ENCODE measurements at places on chromosomes 3 and 15. TPM values are rescaled to one million over a fixed set of nuclear protein-coding genes. Genes with fewer than 3 reads are reported as not detected.

The GOLGA8R gene
- 0.10 TPM for total RNA-seq

The P3H2 gene
- total RNA-seq: 40.5 TPM

The TGM4 gene
- not detected for total RNA-seq

The DUOXA1 gene
- total RNA-seq: not detected

The HIGD1A gene
- 94.7 TPM for total RNA-seq

The UNC13C gene
- total RNA-seq: 0.13 TPM

DNA sequence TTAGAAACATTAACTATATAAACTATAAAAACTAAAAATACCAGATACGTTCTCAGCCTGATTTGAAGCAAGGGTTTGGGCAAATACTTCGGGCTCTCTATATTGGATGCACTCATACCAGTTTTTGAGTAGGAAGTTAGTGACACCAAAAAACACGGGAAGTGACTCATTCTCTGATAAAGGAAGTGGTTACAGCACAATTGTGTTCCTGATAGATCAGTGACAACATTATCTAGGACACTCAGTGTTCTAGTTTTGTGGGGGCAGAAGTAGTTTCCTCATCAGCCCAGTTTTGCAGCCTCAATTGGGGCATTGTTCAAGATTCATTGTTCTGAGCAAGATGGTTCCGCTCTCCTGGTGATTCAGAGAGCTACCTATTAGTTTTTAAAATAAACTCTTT is 469.6 kb upstream of the DPPA4 start:
- DNase-seq: no peak

- peak; percentile 42 for DNase-seq
These were observed 60.5 kb upstream of the KLF13 start for GRCh38 chr15:31265871-31266711.

- DNase-seq: peak; percentile 48
These were observed 20.2 kb upstream of the MITF start for GRCh38 chr3:69718866-69719586.

- DNase-seq: no peak
These were observed 46.0 kb downstream of the ALDH1L1 start for GRCh38 chr3:126134219-126134975.

DNA sequence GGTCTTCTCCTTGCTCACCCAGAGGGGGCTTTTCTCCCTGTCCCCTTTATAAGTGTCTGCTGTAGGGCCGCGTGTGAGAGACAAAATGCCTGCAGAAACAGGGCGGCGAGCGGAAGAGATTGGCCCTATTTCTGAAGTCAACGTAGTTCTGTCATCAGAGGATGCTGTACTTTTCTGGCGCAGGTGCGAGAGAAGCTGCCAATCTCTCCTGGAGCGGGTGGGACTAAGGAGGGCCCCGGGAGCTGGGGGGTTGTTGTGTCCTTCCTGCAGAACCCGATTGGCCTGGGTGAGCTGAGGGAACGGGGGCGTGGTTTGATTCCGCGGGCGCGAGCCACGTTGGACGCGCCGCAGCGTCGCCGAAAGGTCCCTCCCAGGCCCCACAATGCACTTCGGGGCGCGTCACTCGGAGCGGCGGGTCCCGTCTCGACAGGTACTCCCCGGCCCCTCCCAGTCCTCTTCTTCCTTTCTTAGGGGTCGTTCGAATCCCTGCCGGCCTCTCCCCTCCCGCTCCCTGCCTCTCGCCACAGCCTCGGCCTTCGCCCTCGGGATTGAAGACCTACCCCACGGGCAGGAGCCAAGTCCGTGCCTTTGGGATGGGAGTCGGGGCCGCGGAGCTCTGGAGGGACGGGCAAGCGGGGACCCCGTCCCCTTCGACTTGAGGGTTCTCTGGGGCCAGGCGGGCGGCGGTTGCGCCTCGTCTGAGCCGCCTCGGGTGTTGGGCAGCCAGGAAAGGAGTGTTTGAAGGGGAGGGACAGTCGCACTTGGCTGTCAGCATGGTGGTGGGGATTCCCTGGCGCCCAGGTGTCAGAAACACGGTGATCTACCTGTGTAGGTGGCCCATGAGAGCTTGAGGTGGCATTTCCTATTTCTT is at the start of gene SEC22A:
Gene SEC22A (plus strand): TSS at position 387 of the 871 bp plus-strand sequence. CDS start 7,275 bp downstream, outside the sequence.
- DNase-seq: peak; percentile 92

GRCh38 chr3:59540241-59540640 is 490.4 kb upstream of the CFAP20DC start:
- no peak for DNase-seq

DNA sequence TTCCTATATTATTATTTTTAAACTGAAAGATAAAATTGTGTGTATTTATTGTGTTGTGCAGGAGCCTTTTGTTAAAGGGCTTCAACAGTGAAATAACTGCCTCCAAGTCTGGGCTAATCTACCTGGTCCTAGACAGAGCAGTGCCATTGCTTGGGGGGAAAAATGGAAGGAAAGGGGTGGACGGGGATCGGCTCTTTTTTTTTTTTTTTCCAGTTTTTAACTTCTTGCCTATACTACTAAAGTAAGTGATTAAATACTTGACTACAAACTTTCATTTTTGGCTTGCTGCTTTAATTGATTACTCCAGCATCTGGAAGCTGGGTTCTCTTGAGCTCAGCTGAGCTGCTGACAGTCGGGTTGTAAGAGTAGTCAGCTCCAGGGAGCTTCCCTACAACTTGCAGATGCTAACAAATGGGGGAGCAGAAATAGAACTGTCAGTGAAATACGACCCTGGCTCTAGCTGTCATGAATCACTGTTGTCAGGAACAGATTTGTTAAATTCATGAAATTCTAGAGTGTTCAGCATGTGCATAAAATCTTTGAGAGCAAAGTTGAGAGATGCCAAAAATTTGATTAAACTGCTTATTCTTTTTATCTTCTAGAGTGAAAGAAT is 276.7 kb downstream of the ROBO1 start:
- DNase-seq: no peak

DNA sequence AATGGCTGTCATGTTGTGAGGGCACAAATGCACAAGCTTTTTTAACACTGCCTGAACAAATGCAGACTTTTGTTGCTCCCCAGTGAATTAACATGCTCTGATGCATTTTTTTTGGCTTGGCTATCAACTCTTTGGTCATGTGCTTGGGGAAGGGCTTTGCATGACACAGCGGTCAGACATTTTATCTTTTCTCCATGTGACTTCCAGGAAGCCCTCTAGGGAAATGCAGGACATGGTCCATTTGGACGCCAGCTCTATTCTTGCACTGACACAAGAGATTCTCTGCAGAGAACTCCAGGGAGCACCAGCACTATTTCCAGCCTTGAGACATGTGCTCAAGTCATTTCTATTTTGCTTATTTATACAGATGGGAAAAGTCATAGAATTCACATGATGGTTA is 46.2 kb downstream of the NEK11 start:
- DNase-seq: no peak

GRCh38 chr15:88191812-88192165 is 64.8 kb downstream of the NTRK3 start:
- DNase-seq: no peak

DNA sequence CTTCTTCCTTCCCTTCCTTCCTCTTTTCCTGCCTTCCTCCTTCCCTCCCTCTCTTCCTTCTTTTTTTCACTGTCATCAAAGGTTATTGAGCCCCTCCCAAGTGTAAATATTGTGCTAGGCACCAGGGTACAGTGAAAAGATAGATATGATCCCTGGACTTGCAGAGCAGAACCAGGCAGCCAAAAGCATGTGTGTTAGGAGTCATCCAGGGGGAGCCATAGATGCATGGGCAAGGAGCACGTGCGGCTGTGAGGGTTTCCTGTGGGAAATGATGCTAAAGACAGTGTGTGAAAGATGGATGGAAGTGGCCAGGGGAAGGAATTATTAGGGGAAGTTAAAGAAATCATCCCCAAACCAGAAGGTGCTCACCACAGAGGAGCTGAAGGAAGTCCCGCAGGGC is 65.2 kb downstream of the NR2F2 start:
- DNase-seq: no peak

DNA sequence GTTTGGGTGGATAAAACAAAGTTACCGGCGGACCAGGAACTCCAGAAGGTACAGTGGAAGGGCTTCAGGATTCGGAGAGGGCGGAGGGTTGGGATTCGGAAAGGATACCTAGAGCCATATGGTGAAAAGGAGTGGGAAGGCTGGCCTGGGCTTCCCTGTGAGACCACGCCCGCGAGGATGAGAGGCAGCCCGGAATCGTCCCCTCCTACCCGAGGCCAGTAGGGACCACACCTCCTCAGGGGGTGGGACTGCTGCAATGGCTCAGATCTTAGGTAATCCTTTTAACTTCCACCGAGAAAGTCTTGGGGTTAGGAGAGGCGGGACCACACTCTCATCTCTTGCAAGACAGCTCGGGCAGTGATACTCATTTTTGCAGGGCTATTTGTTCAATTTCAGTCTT is 511.3 kb downstream of the OCA2 start:
- DNase-seq: peak; percentile 63

- no peak for DNase-seq
These were observed 28.5 kb downstream of the ST3GAL6 start for GRCh38 chr3:98791341-98792325.

GRCh38 chr3:41808618-41809017 is 153.3 kb downstream of the ULK4 start:
- no peak for DNase-seq

DNA sequence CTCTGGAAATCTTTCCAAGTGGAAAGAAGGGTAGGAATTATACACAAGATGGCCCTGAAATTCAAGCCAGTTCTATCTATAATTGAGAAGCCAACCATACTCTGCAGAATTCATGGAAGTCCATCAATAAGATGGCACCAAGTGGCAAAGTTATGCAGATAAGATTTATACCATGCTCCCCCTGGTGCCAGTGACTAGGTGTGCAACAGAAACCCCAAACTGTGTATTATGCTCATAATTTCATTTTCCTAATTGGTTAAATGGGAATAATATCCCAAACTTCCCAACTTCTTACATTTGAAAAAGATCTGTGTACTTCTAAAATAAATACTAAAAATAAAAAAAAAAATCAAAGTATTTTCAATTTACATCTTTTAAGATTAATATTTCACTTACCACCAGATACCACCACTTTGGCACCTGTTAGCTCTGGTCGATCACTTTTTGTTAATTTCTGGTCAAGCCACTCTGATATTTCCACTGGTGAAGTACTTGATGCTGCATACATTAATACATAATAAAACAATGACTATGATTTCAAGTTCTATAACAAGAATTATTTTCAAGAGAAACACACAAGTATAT is 25.9 kb downstream of the ETFA start:
- DNase-seq: no peak

- DNase-seq: no peak
These were observed 227.5 kb upstream of the IGF1R start for GRCh38 chr15:98420837-98421236.
